D341Med (cell line): ENCODE measurements at places on chromosomes 2 and 18.

DNA sequence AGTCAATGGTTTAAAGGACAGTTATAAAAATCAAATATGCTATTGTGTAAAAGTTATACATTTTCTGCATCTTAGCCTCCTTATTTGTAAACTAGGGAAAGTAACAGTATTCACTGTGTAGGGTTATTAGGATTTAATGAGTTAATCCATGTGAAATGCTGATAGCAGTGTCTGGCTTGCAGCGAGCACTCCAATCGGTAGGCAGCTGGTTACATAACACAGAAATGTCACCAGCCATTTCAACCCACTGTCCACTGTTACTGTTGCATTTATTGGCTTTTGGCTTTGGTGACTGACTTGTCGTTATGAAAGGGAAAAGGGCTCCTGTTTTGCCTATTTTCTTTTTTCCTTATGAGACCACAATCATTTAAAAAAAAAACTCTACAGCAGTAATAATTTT lies 38.9 kb downstream of the ID2 start:
- DNase-seq: no peak

DNA sequence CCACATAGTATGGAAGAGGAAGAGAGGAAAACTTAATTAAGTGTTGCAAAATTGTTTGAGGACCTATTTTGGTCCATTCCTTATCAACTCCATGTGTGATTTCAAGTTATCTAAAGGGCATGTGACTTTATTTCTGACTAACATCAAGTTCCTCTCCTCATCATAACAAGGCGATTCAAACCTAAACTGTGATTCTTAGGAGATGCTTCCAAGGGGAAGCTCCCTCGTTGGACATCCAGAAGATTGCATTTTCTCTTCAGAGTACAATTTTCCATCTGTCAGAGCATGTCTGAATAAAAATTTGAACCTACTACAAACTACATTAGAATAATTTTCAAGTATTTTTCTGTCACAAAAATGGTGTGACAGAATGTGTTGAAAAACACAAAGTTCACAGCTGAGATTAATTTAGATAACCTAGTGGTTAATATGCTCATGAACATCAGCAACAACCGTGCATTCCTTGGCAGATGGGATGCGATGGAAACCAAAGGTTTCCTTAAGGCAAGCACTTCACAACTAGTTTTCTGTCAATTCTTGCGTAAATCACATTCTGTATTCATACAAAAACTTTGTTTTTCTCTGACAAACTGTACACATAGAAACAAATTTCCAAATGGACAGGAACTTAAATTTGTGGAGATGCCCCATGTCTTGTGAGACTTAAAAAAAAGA lies 4.2 kb downstream of the SFT2D3 start:
- DNase-seq: no peak

- no peak for DNase-seq
Measured at GRCh38 chr18:48186131-48186766, 222.9 kb downstream of the ZBTB7C start.

DNA sequence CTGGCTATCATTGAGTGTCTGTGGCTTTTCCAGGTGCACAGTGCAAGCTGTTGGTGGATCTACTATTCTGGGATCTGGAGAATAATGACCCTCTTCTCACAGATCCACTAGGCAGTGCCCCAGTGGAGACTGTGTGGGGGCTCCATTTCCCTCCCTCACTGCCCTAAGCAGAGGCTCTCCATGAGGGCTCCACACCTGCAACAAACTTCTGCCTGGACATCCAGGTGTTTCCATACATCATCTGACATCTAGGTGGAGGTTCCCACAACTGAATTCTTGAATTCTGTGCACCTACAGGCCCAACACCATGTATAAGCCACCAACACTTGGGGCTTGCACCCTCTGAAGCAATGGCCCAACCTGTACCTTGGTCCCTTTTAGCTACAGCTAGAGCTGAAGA lies 775.4 kb upstream of the CDH2 start:
- DNase-seq: no peak

GRCh38 chr2:223460774-223461211 lies 141.4 kb downstream of the SCG2 start:
- no peak for DNase-seq

DNA sequence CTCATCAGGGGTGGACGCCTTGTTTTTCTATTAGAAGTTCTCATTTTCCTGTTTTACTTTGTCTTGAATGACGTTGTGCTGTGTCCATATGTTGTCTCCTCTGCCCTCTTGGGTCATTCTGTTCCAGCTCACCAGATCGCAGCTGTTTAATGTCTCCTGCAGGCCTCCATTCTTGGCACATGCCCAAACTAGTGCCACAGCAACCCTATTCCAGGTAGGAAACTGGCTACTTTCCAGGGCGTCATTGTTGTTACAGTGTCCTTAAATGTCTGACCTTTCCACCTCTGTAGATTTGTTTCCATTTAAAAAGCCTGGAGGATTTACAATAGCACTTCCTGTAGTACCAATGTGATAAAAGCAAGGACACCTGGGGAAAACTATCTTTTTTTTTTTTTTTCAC lies 500.7 kb downstream of the METTL4 start:
- DNase-seq: no peak

GRCh38 chr2:219228911-219229304 lies 528 bp downstream of the ATG9A start:
- DNase-seq: no peak

- DNase-seq: no peak
Measured at GRCh38 chr2:192026825-192027120, 168.0 kb downstream of the TMEFF2 start.

DNA sequence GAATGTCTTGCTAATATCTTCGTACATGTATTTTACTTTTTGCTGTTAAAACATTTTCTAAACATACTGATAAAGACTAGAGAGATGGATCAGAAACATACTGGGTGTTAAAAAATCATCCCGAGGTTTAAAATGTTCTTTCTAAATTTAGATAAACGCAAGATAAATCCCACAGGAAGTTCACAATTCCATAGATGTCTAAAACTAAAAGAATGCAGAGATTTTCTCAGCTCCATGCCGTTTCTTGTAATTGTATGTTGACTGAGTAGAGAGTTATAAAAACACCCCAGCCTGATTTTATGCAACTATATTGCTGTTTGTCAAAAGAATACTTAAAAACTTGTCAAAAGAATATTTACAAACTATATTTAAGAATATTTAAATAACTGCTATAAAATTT lies 455.7 kb downstream of the ARHGAP15 start:
- no peak for DNase-seq

DNA sequence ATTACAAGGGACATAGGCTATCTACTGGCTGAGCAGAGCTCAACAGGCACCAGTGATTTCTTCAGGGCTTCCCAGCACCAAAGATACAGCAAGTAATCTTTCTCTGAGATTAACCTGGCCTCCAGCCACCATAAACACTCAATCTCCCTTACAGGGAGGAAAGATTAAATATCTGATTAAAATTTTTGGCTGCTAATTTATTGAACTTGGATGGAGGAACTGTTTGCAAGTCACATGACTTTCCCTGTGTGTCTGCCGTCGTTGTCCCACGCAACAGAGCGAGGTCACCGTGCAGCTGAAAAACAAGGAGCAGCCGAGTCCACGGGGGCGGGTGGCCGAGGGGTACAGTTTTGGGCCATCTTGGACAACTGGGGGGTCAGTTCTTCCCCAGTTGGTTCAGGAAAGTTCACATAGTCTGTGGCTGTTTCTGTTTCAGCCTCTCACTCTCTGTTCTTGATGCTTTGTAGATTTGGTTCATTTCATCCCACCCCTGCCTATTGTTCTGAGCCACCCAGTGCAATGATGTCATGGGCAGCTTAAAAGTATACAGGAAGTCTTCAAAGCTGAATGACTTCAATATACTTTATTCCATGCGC lies 186.8 kb upstream of the CTAGE1 start:
- DNase-seq: no peak

GRCh38 chr18:3183103-3183717 lies 36.6 kb downstream of the MYOM1 start:
- DNase-seq: no peak

DNA sequence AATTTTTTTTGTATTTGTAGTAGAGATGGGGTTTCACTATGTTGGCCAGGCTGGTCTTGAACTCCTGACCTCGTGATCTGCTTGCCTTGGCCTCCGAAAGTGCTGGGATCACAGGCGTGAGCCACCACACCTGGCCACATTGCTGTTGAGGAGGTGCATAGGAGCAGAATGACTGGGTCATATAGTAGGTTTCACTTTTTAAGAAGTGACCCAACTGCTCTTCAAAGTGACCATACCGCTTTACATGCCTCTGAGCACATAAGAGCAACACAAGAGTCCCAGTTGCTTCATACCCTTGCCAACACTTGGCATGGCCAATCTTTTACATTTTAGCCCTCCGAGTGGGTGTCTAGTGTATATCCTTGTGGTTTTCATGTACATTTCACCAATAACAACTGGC lies 28.9 kb downstream of the RRM2 start:
- no peak for DNase-seq

DNA sequence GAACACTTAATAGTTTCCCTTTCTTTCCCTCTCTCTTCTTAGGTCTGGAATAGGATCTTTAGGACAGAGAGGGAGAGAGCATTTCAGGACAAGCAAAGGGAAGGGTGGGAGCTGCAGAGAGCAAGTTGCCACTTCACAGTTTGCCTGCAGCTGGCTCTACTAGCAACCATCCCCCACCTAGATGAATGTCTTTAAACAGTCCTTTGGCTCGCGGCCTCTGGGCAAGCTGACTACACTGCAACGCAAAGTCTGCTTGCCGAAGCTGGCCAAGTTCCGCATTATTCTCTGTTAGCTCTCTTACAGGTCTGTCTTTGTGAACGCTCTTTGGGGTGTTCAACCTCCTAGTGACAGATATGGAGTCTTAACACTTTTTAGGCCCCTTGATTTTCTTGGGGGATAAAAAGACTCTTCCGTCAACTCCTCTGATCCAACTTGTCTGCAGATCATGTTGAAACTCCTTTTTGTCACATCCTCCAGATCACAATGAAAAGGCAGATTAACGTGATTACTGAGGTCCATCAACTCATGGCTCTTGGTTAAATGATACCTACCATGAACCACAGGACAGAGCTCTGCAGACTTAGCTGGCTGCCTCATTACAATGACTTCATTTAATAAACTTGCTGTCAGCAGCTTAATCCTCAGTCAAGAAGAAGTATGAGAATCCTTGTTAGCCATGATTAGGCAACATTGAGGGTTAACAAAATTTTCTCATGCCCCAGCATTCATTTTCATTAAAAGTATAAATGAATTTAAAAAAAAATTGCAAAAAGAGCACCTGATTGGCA lies 74.6 kb downstream of the SLC4A3 start:
- no peak for DNase-seq

- DNase-seq: no peak
Measured at GRCh38 chr2:67277450-67277849, 119.7 kb upstream of the ETAA1 start.

- no peak for DNase-seq
Measured at GRCh38 chr18:57062178-57062577, 84.7 kb upstream of the BOD1L2 start.

GRCh38 chr2:68832233-68832869 lies 38.8 kb downstream of the BMP10 start:
- DNase-seq: no peak

DNA sequence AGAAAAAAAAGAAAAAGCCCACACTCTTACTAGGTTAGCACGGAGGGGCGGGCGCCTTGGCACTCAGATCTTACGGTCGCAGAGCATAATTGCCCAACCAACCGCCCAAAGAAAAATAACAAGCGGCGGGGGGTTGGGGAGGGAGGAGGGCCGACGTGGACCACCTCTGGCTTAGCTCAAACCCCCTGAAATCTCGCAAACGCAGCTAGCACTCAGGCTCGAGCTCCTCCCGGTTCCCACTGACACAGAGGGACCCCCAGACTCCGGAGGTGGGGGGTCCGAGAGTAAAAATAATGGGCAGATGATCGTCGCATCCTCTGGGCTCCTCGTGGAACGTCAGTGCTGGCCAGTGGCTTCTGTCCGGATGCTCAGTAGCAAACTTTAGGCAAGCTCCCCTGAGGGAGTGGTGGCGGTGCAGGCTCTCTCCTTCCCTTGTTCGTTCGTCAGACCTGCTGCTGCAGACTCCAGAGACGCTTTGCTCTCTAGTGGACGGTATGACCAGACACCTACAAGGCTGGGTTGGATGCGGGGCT lies 12.0 kb downstream of the CATIP start:
- no peak for DNase-seq

DNA sequence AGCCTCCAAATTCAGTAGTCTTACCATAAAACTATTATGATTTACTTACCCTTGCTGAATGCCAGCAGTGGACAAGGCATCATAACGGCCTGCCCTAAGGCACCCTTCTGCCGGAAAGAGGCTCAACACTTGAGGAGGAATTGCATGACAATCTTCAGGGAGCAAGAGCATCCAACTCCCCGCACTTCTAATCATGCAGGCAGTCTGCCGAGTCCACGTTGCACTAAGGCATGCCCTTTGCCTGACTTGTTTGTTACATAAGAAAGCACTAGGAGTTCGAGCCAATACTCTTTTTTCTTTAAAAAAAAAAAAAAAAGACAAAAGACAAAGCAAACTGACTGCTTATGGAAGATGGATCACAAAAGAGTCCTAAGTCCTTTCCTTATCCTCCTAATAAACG lies 17.9 kb upstream of the SPTBN1 start:
- no peak for DNase-seq

DNA sequence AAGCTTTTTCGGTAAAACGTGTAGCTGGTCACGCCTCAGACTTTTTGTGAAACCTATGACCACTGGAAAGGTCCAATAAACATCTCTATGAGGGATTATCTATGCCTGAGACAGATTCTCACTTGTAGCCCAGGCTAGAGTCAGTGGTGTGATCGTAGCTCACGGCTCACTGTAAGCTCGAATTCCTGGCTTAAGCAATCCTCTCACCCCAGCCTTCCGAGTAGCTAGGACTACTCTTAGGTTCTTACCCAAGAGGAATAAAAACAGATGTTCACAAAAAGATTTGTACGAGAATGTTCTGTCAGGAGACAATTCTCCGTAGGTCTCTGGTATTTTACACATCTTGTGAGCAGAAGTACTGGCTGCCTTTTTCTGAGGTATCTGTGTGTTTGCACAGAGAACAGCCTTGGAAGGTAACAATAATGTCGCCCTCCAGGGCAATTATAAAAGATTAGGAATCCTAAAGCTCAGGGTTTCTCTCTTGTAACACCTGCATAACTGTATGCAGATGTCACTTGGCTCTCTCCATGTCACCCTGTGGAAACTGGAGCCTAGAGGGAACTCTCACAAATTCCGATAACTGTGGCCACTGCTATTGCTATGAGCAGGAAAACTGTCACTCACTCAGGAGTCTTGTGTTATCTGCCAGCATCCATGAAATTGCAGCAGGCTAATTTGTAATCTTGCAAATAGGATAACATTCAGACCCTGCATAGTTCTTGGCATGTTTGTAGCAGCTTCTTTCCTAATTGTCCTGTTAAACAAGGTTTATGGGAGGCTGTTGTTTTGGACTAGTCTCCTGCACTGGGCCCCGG lies 25.5 kb upstream of the RALBP1 start:
- DNase-seq: no peak

DNA sequence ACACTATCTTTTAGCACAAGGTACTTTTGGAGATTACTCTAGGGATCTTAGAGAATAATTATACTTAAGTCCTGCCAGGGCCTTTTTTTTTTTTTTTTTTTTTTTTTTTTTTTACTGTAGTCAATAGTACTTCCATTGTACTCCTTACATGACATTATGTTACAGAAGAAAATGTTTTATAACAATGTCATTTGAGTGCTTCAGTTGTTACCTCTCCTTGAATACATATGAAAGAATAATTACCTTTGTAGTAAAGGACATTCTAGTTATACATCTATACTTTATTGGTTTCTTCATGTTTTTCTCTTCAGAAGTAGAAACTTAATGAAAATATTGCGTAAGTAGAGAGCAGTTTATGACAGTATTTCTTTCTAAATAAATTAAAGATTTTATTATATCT lies 834.9 kb downstream of the DPP10 start:
- DNase-seq: no peak

- DNase-seq: no peak
Measured at GRCh38 chr2:238845583-238846377, 2.1 kb upstream of the TWIST2 start.

- no peak for DNase-seq
Measured at GRCh38 chr2:45207101-45207500, 197.8 kb upstream of the SIX2 start.
